Trophoblast cell (in vitro differentiated cells and primary cell): ENCODE measurements at places on chromosomes 11 and 22.

GRCh38 chr11:77039491-77040400, 5.5 kb downstream of the B3GNT6 start:
- peak; percentile 55 for DNase-seq

GRCh38 chr11:13277768-13278608, at the start of gene BMAL1:
Gene BMAL1 (plus strand): TSS chr11:13277790. CDS start chr11:13354309, 76,519 bp downstream.
- DNase-seq: no peak

DNA sequence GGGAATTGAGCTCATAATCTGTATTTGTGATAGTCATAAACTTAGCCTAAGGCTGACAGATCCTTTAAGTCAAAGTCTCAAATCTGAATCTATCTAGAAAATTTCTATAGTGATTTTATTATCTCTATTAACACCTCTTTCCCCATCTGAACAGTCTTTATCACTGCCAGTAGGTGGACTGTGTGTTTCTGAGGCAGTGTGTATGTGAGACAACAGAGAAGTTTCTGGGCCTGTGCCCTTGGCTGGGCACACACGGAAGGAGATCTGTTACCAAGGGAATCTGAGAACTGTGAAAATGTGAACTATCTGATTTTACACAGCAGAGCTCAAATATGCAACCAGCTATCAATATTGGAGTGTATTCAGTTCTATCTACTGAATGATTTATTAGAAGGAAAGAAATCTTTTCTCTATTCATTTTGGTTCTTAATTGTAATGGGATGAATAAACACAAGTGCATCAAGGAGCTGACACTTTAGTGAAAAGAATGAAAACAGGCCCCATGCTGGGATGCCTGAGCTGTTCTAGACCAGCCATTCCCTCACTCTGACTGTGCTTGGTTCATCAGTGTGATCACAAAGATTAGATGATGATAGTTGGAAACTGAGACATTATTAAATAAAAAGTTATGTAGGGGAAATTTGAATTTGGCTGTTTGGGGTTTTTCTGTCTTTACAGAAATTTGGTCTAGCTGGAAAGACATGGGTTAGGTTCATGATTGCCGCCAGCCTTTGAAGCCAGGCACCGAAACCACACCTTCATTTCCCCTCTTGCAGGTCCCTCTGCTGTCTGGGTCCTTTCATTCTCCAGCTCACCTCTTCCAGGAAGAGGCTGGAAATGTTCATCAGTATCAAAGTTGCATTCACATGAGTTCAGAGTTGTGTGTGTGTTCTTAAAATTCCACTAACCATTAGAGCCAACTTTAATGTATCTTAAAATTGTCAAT, 68.1 kb downstream of the LIF start:
- DNase-seq: no peak

- no peak for DNase-seq
Measured at GRCh38 chr22:39956932-39957664, 3.1 kb upstream of the TMA7B start.

DNA sequence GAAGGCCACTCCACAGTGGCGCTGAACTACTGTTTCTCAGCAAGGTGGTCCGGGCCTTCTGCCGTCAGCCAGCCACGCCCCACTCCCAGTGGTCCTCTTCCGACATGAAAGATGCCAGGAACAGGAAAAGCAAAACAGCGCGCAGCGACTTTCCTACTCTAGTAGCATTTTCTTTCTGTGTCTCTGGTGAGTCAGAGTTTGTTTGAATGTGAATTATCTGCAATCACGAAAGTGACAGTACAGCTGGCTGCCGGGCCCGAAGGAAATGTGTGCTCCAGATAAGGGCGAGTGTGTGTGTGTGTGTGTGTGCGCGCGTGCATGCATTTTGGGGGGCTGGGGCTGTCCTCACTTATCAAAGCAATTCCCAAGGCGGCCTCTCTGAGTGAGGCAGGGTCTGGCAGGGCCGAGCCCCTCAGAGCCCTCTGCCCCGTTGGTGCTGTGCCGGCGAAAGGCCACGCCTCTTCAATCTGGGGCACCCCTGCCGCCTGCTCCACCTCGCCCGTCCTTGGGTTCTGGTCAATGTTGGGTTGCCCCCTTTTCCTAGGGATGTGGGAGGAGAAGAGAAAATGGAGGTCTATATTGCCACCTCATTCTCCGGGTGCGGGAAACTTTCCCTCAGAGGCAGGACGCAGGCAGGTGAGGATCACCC, 288.5 kb downstream of the KIRREL3 start:
- no peak for DNase-seq

GRCh38 chr22:43923631-43924464, at the start of gene PNPLA3:
Gene PNPLA3 (plus strand): TSS chr22:43923805. CDS start chr22:43923912, 107 bp downstream.
- DNase-seq: peak; percentile 67

GRCh38 chr11:74679513-74679865, 51.7 kb downstream of the CHRDL2 start:
- DNase-seq: no peak

GRCh38 chr22:21098099-21098671, 52.4 kb downstream of the LRRC74B start:
- no peak for DNase-seq

DNA sequence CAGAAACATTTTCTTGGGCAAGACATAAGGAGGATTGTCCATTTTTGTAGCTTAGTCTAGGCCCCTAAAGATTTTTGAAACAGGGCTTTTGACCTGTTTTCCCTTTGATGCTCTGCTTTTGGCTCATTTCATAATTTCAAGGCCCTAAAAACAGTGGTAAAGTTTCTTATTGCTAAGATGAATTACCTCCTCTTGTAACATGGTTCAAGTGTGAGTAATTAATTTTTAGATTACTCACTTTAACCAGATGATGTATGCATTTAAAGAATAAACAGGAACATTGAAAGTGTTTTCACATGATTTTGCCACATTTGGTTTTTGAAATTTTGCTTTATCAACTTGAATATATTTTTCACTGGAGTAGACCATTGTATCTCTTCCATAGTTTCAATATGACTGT, 1.2 kb downstream of the RAG2 start:
- DNase-seq: no peak

DNA sequence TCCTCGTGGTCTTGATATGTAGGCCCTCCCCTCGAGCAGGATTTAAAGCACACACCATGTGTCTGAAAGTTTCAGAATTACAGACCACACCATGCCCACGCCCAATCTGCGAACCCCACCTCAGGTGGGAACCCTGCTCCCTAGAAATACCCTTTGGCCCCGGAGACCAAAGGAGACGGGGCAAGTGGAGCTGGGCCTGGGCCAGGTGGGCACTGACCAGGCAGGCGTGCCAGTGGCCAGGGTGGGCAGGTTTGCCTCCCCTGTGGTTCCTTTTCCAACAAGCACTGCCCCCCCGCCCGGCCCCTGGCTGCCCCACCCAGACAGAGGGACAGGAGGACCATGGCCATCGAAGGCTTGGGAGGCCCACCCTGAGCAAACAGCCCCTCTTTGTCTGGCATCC, 400.4 kb downstream of the TBC1D22A start:
- DNase-seq: no peak

GRCh38 chr22:42001706-42002105, 3.1 kb downstream of the WBP2NL start:
- DNase-seq: no peak

DNA sequence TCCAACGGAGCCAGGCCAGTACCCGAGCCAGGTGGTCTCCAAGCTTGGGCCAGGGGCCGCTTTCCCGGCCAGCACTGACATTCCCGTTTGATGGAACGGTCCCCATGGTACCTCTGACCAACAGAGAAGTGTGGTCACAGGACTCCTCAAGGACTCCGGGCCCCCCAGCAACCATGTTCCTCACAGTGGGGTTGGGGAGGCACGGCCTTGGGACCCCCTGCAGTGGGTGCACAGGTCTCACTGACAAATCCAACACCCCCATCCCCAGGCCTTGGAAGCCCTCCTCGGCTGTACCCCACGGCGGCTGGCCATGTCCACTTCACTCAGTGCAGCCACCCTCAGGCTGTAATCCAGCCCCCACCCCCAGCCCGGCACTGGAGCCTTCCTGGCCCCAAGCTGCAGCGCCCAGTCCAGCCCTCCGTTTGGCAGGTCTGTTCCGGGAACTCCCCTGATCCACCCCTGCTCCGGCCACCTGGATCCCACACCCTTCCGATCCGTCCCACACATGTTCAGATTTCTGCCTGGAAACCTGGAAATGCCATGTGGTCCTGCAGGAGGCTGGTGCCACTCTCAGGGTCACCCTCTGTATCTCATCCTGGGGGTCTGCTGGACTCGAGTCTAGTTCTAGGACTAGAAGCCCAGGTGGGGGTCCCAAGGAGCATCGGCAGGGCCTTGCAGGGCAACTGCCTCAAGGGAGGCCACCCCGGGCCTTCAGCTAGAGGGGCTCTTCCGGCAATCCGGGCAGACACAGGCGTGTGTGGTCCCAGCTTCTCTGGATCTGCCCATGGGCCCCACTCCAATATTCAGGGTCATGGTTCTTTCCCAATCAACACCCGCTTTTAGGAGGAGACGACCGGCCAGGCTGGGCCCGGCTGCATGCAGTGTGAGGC, 26.6 kb downstream of the TBX1 start:
- no peak for DNase-seq

GRCh38 chr22:21802056-21802455, 65.4 kb downstream of the MAPK1 start:
- DNase-seq: no peak

DNA sequence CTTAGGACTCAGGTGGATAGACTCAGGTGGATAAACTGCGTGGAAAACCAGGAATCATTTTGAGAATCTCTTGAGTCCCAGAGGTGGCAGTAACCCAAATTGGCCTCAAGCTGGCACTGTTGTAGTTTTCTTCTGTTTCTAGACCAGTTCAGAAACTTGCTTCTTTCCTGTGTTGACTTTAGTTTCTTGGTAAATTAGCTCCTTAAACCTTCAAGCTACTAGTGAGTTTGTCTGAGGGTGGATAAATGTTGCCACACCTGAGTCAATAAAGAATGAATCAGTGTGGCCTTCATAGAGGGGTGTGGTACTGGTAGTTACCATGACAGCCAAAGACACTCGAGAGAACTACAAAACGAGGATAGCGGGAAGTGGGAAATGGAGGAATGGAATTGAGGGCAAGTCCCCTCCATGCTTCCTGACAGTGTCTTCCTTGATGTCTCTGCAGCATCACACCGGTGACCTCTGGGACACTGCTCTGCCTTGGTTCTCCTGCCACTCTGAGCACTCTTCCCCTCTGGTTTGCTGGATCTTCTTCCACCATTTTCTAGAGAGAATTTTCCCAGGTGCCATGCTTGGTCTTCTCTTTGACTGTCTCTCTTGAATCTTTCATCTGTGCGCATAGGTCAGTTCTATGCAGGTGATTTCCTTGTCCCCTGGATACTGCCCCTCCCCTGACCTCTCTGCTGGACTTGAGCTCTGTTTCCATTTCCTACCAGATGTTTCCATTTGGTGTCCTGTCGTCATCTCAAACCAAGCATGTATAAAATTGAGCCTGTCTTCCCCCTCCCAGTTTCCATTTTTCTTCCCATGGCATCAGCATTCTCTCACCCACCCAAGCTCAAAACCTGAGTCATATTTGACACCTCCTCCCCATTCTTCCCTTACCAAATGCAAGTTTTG, 7.2 kb downstream of the POLD4 start:
- DNase-seq: peak; percentile 38

DNA sequence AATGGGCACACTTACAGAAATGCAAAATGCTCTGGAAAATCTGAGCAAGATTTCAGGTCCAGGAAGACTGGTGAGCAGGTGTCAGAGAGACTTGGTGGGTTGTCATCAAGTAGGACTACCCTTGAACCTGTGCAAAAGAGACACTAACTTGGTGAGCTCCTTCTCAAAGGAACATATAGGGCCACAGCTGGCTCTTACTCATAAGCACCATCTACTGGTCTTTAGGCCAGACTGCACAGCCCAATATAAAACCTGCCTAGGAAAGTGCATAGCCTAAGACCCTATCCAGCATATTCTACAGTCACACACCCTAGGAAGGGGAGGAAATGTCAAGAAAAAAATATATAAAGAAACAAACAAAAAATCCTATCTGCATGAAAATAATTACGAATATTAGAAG, 18.2 kb upstream of the OR10W1 start:
- DNase-seq: peak; percentile 35

DNA sequence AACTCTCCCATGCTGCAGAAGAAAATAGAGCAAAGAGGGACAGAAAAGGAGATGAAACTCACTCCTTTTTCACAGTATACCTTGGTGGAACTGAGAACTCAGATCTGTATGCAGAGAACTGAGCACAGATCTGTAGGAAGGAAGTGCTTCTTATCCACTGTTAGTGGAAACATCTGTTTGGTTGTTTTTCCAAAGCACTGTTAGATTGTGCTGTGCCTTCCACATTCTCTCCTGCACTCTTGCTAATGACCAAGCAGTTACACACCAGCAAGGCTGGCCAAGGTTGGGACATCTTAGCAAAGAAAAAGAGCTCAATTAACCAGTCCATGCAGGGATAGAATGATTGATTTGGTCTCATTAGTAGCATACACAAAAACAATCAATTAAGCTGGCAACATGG, 20.1 kb upstream of the SIK2 start:
- DNase-seq: no peak

DNA sequence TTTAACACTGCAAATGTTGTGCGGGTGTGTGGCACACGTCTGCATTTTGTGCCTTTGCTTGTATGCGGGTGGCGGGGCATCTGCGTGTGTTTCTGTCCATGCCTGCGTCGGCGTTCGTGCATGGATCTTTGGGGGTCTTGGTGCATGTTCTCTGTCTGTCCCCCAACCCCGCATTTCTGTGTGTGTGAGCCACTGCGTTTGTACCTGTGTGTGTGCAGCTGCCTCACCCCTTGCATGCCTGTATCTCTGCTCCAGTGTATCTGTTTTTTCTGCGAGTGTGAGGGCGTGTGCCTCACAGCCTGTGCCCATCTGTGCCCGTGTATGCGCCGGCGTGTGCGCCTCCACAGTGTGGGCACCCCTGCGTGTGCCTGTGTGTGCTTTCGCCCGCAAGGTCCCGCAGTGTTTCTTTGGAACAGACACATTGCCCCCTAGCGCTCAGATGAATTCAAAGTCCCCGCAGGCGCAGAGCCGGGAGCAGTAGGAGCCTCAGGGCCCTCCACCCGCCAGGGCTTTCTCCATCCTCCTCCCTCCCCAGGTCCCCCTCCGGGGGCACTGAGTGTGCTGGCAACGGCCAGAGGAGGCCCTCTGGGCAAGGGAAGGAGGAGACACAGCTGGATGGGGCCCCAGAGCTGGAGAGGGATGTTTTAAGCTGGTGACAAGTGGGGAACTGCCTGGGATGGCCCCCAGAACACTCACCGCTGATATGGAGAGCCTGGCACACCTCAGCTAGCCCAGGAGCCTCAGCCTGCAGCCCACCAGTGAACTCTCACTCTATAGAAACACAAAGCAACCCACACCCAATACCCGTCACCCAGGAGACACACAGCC, 3.1 kb upstream of the MN1 start:
- DNase-seq: peak; percentile 24

- no peak for DNase-seq
Measured at GRCh38 chr11:638631-639331, 1.7 kb downstream of the DRD4 start.

GRCh38 chr11:116603728-116604323, 169.0 kb downstream of the BUD13 start:
- no peak for DNase-seq

GRCh38 chr11:65184146-65184545, 2.4 kb downstream of the CAPN1 start:
- no peak for DNase-seq
